ENCODE measurements at places on chromosomes 13 and 19.

- DNase-seq: no peak
These were observed 292.2 kb downstream of the MZT1 start for GRCh38 chr13:72435251-72435650.

- no peak for DNase-seq
These were observed 12.5 kb downstream of the SLC44A2 start for GRCh38 chr19:10637894-10638293.

GRCh38 chr13:79998381-79998880 lies 342.5 kb downstream of the SPRY2 start:
- DNase-seq: no peak

GRCh38 chr13:84098273-84098672 lies 216.0 kb upstream of the SLITRK1 start:
- DNase-seq: no peak

DNA sequence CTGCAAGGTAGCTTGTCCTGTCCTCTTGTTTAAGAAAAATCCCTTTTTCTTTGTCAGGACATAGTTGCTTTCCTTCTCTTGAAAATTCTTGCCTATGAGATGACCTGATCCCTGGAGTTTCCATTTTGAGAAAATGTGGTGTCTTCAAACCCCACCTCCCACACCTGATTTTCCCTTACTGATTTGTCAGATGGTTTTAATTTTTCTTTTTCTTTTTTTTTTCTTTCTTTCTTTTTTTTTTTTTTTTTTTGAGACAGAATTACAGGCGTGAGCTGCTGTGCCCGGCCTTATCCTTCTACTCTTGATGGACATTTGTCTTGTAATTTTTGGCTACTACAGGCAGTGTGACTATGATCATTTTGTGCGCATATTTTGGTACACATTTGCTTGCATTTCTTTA lies 1.2 kb downstream of the ZNF345 start:
- no peak for DNase-seq

DNA sequence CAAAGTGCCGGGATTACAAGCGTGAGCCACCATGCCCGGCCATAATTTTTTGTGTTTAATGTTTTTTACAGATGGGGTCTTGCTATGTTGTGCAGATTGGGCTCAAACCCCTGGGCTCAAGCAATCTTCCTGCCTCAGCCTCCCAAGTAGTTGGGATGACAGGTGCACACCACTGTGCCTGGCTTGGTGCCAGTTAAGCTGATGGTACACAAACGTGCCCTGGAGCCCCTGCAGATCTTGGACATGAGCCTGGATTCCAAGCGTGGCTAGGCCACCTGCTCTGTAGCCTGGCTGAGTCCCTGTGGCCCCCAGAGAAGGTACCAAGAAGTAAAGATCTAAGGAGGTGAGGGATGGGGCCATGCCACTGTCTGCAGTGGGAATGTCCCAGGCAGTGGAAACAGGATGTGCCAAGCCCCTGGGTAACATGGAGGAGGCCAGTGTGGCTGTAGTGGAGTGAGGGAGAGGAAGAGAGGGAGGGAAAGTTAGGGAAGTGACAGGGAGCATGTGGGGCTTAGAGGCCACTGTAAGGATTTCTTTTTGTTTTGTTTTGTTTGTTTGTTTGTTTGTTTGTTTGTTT lies 7.0 kb downstream of the PRODH2 start:
- no peak for DNase-seq

GRCh38 chr19:34428549-34429285 lies 536 bp downstream of the UBA2 start:
- peak; percentile 64 for DNase-seq

GRCh38 chr13:112674412-112675365 lies 15.1 kb upstream of the ATP11A start:
- DNase-seq: peak; percentile 38

GRCh38 chr19:42261763-42262162 lies 6.8 kb upstream of the ERF start:
- DNase-seq: no peak

Data from mesenchymal stem cell (in vitro differentiated cells and primary cell).